ENCODE measurements at places on chromosomes 16 and 17.

DNA sequence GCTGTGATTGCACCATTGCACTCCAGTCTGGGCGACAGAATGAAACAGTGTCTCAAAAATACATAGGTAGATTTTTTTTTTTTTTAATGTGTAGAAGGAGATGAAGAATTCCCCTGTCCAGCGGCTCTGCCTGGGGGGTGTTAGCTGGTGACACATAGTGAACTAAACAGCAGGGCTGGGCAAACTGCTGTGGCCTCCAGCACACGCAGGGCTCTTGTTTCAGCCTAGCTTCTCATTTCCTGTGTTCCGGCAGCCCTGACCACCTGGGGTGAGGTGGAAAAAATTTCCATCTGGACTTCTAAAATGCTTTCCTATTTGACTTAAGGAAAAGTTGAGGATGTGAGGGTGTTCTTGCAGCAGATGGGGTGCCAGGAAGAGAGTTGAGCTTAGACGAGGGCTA, 33.3 kb upstream of the RGS9 start:
- no peak for DNase-seq

DNA sequence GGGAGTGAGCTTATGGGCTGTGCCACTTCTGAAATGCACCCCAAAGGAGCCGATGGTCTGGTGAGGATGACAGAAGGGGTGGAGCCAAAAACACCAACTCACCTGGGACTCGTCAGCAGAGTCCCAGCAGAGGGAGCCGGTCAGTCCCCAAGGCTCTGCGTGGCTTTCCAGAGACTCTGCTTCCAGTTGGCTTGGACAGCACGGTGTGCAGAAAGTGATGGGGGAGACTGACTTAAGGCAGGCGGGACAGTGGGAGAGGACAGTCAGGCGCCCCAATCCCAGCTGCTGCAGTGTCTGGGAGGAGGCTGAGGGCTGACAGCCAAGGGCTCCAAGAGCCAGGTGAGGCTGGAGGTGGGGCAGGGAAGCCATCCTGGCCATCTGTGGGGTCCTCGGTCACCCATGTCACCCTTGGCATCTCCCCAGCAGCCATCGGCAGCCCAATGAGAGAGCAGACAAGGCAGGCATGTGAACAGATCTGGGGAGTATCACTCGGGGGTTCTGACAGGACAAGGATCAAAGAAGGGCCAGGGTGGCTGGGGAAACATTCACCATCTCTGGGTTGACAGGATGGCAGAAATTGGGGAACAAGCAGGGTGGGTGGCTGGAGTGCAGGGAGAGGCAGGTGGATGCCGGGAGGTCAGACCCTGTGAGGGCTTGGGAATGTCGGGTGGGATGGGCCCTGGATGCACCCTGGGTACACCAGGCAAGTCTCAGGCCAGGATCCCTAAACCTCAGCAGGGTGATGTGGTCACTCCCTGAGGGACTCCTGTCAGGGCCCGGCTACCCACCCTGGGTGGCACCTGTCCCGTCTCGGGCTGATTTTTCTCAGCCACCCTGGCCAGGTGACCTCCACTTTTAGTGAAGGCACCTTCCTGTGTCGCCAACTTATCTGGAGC, 8.9 kb upstream of the KRTAP17-1 start:
- DNase-seq, result no peak

DNA sequence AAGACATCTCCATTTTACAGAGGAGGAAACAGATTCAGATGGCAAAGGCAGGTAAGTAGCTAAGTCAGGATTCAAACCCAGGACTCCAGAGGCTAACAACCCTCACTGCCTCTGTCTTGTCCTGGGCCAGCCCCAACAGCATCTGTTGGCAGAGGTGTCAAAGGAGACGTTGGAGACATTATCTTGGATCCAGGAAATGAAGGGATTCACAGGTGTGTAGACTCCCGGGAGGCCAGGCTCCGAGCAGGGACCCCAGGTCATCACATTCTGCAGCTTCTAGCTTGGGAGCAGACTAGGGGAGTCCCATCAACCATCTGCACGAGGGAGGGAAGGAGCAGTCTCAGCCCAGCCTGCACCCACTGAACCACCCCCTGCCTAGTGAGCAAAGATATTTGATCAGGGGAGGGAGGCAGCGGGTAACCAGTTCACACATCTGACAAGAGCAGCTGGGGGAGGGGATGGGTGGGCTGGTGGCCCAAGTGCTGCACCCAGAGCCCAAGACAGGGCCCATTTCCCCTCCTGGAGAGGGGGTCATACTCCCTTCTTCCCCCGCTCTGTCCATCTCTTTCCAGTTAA, 1.0 kb upstream of the B9D1 start:
- DNase-seq, result no peak

DNA sequence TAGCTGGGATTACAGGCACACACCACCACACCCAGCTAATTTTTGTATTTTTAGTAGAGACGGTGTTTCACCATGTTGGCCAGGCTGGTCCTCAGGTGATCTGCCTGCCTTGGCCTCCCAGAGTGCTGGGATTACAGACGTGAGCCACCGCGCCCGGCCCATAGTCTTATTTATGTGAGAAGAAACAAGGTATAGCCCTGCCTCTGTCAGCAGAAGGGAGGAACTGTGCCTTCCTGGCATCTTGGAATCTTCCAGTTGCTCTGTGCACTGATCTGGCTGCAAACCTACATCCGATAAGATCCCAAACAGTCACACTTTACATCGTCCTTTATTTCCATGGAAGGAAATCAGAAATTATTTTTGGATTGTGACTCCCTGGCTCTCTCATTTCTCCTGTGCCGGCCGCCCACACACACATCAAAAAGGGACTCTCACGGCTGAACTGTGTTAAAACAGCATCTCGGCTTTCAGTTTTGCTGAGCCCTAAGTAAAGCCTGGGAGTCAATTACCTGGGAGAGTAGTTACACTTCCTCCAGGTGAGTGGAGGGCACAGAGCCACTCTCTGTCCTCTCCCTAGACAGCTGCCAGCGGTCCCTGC, 23.3 kb downstream of the WIPI1 start:
- no peak for DNase-seq
